ENCODE measurements at places on chromosomes 6 and 20.

- DNase-seq = no peak
Measured at GRCh38 chr6:21845018-21845417, 251.5 kb downstream of the SOX4 start.

GRCh38 chr20:17036541-17036940, 190.3 kb upstream of the PCSK2 start:
- DNase-seq = no peak

DNA sequence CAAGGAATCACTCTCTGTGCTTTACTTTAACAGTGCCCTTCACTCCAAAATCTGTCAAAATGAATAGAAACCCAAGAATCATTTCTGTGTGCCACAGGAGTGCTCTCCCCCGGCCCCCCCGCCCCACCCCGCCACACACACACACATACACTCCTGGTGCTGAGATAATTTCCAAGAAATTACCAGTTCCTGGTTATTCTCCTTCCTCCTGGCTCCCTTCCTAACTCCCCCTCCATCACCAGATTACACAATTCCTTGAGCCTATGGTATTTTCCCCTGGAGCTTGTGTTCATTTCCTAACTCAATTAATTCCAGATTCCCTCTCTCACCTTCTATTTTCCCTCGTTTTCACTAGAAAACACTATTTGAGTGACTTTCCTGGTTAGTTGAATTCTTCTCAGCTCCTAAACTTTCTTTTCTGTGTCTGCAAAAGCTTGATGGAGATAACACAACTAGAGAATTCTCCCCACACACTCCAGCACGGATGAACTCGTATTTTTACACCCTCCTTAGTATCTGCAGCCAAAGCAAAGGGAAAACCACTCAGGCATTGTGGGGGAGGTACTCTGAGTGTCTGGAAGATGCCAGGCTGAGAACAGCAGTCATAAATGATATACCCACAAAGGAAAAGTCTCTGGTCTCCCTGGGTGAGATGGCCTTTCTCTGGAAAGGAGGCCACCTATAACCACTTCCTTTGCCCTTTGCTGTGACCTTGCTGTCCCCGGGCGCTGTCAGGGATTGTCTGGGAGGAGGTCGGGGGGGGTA, 1.9 kb upstream of the SLC24A3 start:
- DNase-seq = no peak

DNA sequence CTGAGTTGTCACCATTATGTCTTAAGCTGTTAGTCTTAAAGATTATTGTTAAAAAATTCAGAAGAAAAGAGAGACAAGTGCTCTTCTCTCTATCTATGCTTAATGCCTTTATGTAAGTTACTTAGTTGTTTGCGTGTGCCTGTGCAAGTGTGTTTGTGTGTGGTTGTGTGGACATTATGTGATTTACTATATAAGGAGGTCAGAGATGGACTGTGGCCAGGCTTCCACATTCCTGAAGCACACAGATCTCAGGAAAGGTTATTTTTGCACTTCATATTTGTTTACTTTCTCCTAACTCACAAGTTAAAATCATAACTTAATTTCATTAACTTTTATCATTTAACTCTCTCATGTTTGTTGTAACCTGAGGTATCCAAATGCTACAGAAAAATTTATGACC, 14.5 kb downstream of the ENPP4 start:
- DNase-seq = no peak

DNA sequence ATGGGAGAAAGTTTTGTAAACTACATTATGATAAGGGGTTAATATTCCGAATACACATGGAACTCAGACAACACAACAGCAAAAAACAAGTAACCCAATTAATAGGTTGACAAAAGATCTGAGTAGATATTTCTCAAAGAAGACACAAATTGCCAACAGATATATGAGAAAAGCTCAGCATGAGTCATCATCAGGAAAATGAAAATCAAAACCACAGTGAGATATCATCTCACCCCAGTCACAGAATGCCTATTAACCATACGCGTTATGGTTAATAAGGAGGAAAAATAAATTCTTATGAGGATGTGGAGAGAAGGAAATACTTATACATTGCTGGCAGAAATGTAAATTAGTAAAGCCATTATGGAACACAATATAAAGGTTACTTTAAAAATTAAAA, 695.0 kb downstream of the COL12A1 start:
- DNase-seq = no peak

GRCh38 chr6:135475292-135475886, 22.2 kb downstream of the AHI1 start:
- no peak for DNase-seq

DNA sequence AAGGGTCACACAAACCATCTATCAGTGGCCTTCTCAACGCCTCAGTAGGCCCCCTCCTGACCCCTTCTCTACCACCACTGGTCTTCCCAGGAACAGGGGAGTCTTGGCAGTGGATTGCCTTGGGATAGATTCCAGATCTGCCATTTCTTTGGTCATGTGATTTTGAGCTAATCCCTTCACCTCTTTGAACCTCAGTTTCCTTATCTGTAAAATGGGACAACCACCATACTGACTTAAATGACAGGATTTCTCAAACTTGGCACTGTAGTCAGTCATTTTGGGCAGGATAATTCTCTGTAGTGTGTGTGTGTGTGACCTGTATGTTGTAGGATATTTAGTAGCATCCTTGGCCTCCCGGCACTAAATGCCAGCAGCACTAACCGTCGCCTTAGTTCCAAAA, 89.1 kb downstream of the CDH22 start:
- no peak for DNase-seq

GRCh38 chr6:117549611-117550010, 52.7 kb downstream of the GOPC start:
- DNase-seq = no peak

GRCh38 chr20:14375416-14375985, 38.1 kb upstream of the FLRT3 start:
- no peak for DNase-seq

- DNase-seq = no peak
Measured at GRCh38 chr6:168050881-168051586, 28.0 kb downstream of the FRMD1 start.

DNA sequence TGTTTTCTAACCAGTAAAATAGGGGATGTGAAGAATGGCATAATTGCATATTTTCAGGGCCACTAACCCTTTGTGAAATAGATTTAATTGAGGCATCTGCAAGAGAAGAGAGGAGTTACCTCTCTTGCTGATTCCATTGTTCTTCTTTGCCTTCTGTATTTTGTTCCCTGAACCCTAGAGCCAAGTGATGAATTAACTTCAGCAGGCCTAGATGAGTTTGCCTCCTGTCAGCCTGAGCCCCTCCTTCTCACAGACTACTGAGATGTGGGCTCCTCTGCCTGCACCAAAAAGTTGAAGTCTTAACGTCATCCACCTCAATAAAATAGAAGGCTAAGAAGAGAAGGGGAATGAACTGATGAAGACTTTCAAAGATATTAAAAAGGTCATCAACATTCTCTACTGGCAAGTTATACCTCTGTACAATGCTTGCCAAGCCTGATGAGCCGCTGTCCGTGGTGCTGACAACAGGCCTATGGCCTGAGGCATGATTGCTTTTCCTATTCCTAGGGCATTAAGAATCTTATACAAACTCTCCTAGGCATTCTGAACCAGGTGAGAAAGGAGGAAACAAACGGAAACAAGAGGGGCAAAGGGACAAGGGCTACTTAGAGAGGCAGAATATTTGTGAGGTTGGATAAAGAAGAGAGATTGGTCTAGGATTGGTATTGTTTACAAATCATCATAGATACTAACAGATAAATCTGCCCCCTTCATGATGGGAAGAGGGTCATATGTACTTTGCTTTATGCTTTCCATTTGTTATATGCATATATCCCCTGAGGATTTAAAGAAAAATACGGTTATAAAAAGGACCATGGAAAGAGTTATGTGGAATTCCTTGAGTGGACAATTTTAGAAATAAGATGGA, 46.8 kb downstream of the CD24 start:
- no peak for DNase-seq

DNA sequence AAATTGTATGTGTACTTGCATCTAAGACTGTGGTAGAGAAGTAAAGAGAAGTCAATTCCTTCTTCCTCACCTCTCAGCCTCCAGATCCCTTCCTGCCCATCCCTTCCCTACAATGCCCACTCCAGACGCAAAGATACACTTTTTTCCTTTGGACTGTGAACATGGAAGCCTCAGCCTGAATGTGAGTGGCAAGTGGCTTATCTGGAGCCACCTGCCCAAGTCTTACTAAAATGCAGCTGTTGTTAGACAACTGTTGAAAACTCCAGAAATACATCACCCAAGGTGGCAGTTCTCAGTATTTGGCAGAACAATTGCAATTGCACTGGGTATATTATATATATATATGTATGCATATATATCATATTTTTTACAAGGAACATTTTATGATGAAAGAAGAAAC, 7.5 kb downstream of the VGLL2 start:
- no peak for DNase-seq

- DNase-seq = no peak
Measured at GRCh38 chr20:52031563-52032303, 159.8 kb downstream of the ZFP64 start.

- DNase-seq = no peak
Measured at GRCh38 chr6:133300896-133301295, 59.7 kb downstream of the EYA4 start.

DNA sequence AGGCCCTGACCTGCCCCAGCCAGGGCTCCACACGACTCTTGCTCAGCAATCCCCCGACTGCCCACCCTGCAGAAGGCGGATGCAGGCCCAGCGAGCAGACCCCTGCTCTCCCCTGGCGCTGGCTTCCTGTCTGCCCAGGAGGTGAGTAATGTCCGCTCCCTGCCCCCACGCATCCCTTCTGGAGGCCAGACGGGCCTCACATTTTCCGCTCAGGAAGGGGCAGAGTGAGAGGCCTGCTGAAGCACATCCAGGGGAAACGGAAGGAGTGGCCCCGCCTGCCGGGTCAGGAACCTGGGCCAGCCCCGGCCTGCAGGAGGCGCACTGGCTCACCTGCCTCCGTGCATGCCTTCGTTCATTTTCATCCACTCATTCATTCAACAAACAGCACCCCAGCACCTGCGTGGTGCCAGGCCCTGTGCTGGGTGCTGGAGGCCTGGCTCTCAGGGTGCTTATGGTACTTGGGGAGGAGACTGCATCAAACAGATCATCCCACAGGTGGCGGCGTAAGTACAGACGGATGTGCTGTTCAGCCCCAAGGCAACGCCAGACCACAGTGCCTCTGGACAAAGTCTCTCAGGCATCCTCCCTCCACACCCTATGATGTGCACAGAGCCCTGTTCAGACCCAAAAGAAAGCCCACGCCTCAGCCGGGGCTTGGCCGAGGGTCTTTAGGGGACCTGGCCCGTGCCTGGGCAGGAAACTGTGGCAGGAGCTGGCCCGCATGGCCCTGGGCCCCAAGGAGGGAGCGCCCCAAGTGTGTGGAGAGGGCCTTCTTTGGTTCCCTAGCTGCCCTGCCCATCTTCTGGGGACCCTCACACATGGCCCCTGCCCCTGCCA, 112.1 kb downstream of the ASXL1 start:
- DNase-seq = no peak

DNA sequence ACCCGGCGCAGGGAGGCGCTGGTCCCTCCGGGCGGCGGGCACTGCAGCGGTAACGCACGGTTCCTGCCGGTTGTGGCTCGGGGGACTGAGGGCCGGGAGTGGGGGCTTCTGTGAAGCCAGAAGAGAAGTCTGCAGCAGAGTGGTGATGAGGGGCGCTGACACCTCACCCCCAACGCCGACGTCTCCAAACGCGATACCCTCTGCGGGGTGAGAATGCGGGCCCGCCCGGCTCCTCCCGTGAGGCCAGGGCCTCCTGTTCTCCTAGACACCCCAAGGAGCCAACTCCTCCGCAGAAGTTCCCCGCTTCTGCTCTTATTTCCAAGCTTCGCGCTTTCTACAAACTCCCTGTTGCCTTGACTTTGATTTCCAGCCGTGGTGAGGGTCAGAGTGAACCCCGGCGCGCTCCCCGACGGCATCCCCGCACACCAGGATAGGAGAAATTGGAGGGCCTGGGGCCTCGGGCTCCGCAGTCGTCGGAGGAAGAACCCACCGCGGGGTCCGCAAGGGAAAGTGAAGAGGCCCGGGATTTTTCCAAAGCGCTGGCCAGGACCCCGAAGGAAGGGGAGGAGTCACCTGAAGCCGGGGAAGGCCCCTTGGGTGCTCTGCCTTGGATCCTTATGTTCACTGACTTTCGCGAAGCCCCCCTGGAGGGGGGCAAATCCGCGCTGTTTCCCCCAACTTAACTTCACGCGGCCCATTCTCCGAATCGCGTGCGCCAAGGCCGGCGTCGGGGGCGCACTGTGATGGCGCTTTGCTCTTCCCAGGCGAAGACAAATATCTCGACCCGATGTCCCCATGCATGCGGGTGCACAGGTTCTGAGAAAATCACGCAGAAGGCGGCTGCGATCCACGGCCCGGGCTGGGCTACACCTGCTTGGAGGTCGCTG, 3.1 kb upstream of the INSM1 start:
- no peak for DNase-seq

- no peak for DNase-seq
Measured at GRCh38 chr20:9122571-9122970, 53.7 kb downstream of the PLCB4 start.

DNA sequence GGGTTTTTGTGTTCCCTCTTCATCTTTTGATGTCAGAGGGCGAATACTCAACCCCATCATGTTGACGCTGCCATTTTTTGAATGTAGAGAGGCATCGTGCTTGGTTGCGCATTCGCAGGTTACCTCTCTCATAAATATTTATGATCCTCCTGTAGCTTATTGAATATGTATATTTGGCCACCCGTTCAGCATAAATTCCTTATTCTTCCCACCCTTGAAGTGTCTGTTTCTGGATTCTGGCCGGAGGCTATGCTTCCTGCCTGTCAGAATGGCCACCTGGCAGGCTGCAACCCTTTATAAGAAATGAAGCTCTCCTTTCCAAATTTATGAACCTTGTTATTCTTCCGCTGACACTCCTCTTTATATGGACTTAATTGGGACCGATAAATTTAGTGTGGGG, 40.9 kb downstream of the FAM50B start:
- DNase-seq = no peak

DNA sequence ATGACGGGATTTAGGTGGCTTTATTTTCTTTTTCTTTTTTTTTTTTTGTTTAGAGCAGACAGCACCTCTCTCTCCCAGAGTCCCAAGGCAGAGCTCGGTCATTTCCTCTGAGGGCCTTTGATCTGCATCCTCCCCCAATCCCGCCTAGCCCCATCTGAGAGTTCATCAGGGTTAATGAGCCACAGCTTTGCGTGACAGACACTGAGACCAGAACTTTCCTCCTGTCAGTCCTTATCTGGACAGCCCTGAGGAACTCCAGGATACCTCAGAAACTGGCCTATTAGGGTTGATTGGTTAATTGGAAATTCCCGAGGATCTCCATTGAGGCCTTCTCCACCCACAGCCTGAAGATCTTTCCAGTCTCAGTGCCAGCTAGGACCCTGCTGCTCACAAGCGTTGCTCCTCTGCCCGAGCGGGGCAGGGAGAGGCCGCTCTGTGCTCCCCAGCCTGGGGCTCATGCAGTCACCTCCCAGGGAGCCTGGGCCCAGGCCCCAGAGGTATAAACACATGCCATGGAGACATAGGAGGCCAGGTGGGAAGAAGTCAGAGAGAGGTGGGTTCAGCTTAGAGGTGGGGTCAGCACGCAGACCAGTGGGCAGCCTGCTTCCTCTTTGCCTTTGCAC, 1.4 kb upstream of the LRRN4 start:
- no peak for DNase-seq

DNA sequence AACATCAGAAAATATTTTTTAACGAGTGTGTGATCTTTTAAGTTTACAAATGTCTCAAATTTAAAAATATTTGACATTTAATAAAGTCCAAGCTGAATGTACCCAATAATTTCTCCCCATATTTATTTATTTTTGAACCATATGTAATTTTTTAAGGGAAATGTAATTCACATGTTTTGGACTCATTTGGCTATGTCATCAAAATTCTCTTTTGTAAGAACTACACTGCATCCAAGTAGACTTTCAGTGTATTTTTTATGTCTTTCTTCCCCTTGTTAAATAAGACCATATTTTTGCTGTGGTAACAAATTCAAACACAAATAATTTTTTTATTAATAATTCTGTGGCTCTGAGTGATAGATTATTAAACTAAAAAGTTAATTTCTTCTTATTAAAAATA, 365.2 kb downstream of the CD109 start:
- no peak for DNase-seq
